CD4-positive, alpha-beta T cell treated with Interleukin-12 subunit alpha and Interleukin-12 subunit beta, for 1 hour (primary cell): ENCODE measurements at places on chromosomes 12 and 14.

DNA sequence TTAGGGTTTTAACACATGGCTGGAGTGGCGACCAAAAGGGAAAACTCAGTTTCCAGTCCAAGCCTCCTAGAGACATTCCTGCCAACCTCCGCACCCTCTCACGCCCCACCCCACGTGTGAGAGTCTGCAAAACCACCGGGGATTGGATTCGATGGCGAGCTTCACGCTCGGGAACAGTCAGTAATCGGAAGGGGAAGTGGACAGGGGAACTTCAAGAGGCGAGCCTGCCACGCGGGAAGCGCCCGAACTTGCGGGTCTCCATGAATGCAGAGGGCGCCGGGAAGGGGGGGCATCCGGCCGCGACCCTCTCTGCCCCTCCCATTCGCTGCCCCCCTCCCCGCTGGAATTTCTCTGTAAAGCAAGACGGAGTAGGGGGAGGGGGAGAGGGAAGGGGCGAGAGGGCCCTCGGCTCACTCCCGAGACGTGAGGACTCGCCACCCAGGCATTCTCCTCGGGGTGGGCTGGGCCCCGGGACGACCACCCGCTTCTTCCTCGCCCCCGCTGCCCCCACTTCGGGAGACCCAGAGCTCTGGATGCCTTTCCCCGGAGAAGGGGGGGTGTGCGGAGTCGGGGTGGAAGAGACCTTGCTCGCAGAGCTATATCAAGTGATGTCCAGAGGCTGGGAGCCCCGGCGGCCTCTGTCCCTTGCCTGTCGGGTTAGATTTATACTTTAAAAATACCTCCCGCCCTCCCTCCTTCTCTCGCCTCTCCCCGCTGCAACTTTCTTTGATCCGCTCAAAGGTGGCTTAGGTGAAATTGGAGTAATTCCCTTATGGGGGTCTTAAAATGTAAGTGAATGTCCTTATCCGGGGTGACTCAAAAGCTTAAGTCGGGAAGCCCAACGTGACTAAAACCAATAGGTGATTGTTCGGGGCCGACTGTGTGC lies 2.5 kb upstream of the CCND2 start:
- DNase-seq = peak; percentile 48

- no peak for DNase-seq
Observed at GRCh38 chr12:59429766-59430165, 166.1 kb upstream of the SLC16A7 start.

GRCh38 chr14:68782091-68782981 lies 10.5 kb downstream of the ZFP36L1 start:
- DNase-seq = peak; percentile 74

DNA sequence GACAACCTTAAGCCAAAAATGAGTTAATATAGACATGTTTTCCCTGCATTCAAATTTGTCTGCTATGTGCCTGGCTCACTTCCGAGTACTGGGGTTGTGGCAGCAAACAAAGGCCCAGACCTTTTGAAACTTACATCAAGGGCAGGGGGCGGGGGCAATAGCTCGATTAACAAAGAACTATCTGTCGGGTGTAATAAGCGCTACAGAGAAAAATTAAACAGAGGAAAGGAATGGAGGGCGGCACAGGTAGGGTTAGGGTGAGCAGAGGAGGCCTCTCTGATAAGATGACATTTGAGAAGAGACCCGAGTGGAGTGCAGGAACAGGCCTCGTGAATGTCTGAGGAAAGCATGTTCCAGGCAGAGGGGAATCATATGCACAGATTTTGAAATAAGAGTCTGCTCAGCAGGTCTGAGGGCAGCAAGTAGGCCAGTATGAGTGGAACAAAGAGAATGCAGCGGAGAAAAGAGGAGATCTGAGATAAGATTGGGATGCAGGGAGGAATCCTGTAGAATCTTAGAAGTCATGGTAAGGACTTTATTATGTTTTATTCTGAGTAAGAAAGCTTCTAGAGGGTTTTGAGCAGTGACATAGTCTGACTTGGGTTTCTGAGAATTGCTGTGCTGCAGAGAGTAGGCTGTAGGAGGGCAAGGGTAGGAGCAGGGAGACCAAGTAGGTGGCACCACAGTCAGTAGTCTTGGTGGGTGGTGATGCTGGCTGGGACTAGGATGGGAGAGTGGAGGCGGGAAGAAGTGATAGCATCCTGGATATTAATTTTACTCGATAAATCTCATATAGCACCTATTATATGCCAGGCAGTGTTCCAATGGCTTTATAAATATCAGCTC lies 52.6 kb downstream of the BICDL1 start:
- peak; percentile 58 for DNase-seq

GRCh38 chr14:104633276-104634137 lies 28.9 kb upstream of the TMEM179 start:
- no peak for DNase-seq
